ENCODE measurements at places on chromosomes 1 and 21. TPM values are rescaled to one million over a fixed set of nuclear protein-coding genes. Genes with fewer than 3 reads are reported as not detected.

IGFN1 gene
- 23.1 TPM for total RNA-seq

GJC2 gene
- total RNA-seq: 1.6 TPM

- H3K36me3 ChIP-seq: no peaks in the 10 kb centered on the region
- no peak overlapping the region for H3K4me3 ChIP-seq
- no peaks in the 10 kb centered on the region for H3K4me1 ChIP-seq
- H3K27me3 ChIP-seq: no peaks in the 10 kb centered on the region
- no peak overlapping the region for H3K27ac ChIP-seq
- no peak for DNase-seq
Observed at GRCh38 chr1:205026181-205026580, 16.8 kb upstream of the CNTN2 start.

- no peak for DNase-seq
- no peaks in the 10 kb centered on the region for H3K27me3 ChIP-seq
- H3K4me1 ChIP-seq: peaks cover 7% of the 10 kb centered on the region
- no peaks in the 10 kb centered on the region for H3K36me3 ChIP-seq
- no peak overlapping the region for H3K4me3 ChIP-seq
- no peak overlapping the region for H3K27ac ChIP-seq
Observed at GRCh38 chr1:46372431-46372830, 21.7 kb upstream of the FAAH start.

DNA sequence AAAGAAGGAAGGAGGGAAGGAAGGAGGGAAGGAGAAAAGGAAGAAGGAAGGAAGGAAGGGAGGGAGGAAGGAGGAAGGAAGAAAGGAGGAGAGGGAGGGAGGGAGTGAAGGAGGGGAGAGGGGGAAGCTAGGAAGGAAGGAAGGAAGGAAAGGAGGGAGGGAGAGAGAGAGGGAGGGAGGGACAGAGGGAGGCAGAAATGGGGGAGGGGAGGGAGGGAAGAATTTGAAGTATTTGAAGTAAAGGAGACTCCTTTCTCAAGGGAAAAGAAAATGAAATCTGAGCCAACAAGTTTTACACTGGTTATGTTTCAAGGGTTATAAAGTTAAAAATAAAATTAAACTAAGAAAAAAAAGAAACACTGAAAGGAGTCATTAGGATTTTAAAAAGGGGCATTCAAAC, 431.4 kb downstream of the BRINP3 start:
- no peak for DNase-seq
- H3K36me3 ChIP-seq: no peaks in the 10 kb centered on the region
- no peaks in the 10 kb centered on the region for H3K4me1 ChIP-seq
- no peak overlapping the region for H3K27ac ChIP-seq
- no peak overlapping the region for H3K4me3 ChIP-seq
- H3K27me3 ChIP-seq: no peaks in the 10 kb centered on the region

GRCh38 chr1:93123201-93123783, 44.2 kb downstream of the MTF2 start:
- no peaks in the 10 kb centered on the region for H3K4me1 ChIP-seq
- no peak for DNase-seq
- no peak overlapping the region for H3K4me3 ChIP-seq

GRCh38 chr21:36708286-36709029, 9.5 kb downstream of the SIM2 start:
- H3K27ac ChIP-seq: no peak overlapping the region
- no peak for DNase-seq
- H3K36me3 ChIP-seq: no peaks in the 10 kb centered on the region
- H3K4me3 ChIP-seq: no peak overlapping the region
- peaks cover 64% of the 10 kb centered on the region for H3K27me3 ChIP-seq
- peaks cover 43% of the 10 kb centered on the region for H3K4me1 ChIP-seq

GRCh38 chr1:180370188-180370587, 132.2 kb downstream of the ACBD6 start:
- no peaks in the 10 kb centered on the region for H3K36me3 ChIP-seq
- no peaks in the 10 kb centered on the region for H3K27me3 ChIP-seq
- H3K27ac ChIP-seq: no peak overlapping the region
- DNase-seq: no peak
- H3K4me1 ChIP-seq: peaks cover 22% of the 10 kb centered on the region
- no peak overlapping the region for H3K4me3 ChIP-seq
